ENCODE measurements at places on chromosomes 3 and 15.

DNA sequence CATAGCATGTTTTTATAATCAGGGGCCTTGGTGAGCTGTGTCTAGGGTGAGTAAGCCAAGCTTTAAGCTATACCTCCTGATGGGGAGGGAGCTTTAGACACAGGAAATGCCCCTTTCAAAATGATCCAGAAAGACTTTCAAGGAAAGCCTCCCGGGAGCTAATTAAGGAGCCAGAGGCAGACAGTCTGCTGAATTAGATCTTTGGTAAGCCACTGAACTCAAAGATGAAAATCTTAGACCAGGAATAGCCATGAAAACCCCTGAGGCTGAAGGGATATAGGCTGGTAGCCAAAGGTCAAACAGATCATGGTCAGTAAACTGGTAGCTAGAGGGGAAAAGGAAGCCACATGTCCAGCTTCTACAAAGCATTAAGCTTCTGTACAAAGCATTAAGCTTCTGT is 42.7 kb upstream of the GAP43 start:
- DNase-seq = no peak

- no peak for DNase-seq
These were observed 140.1 kb downstream of the ADAMTS17 start for GRCh38 chr15:100201376-100202280.

DNA sequence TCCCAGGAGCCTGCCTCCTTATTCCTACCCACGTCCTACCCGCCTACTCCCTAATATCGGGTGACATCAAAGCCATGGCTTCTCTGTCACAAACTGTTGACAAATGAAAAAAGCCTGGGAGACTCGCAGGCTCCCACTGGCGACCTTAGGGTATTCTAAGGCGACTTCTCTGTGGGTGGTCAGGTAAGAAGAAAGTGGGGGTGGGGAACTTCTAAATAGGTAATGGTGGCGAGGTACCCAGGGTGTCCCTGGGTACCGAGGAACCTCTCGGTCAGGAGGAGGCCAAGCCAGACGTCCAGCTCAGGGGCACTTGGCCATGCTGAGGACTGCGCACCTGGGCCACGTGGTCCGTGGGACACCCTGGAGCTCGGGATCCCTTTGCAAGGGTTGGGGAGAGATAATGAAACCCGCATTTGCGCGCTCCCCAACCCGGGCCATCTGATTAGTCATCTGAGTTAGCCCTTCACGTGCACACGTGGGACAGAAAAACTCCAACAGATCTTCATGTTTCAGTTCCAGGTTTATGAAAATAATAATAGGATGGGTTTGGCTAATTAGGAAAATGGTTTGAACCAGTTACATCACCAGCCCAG is 78.2 kb downstream of the NR2F2 start:
- DNase-seq = no peak

GRCh38 chr15:68420186-68420684 is 11.7 kb downstream of the ITGA11 start:
- no peak for DNase-seq

DNA sequence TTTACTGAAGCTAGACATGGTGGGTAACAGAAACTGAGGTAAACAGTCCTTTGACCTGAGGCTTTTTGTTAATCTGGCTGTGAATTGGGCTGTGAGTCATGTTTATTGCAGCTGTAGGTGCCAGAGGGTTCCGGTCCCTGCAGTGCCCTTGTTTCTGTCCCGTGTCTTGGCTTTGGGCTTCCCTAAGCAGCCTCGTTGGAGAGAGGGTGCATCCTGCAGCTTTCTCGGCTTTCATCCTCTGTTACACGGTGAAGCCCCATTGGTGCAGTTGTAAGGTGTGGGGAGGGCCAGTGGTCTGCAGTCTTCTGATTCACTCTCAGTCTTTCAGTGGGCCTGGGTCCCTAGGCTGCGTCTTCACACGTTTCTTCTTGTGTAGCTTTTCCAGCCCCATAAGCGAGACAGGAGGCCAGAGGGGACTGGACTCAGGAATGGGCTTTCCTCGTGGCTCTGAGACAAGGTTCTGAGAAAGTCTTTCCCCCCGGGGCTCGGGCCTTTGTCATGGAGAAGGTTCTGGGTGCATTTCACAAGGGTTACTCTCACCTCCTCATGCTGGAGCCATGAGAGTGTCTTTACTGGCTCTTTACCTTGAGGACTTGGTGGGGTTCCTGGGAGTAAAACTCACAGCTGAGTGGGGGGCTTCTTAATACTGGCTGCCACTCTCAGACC is 33.1 kb downstream of the ASB7 start:
- DNase-seq = no peak

GRCh38 chr15:77440378-77440999 is 19.8 kb downstream of the HMG20A start:
- DNase-seq = no peak

DNA sequence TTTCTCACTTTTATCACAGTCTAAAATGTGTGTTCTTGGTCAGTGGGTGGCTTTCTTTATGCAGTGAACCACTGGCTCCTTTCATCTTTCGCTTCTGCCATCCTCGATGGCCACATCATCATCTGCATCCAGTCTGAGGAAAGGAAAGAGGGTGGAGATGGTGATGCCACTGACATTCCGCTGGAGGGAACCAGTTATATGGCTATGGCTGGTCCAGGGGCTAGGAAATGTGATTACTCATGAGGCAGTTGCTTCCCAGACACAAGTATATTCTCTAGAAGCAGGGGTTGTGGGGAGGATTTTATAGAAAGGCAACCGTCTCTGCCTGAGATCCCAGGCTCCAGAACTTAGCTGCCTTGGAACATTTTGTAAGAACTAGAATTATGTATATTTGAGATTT is 246.7 kb upstream of the AZI2 start:
- DNase-seq = no peak

Measured in stimulated activated CD8-positive, alpha-beta memory T cell treated with anti-CD3 and anti-CD28 coated beads, Interleukin-12 subunit alpha, Interleukin-12 subunit beta, amount 100 ng/mL, for 4 hours (primary cell).